ENCODE measurements at places on chromosomes 13 and 19.

- no peak for DNase-seq
Measured at GRCh38 chr13:83881140-83881684, 1.1 kb downstream of the SLITRK1 start.

- no peak for DNase-seq
Measured at GRCh38 chr13:95447814-95448213, 104.7 kb upstream of the CLDN10 start.

- DNase-seq: no peak
Measured at GRCh38 chr13:101925731-101926130, 473.3 kb downstream of the ITGBL1 start.

DNA sequence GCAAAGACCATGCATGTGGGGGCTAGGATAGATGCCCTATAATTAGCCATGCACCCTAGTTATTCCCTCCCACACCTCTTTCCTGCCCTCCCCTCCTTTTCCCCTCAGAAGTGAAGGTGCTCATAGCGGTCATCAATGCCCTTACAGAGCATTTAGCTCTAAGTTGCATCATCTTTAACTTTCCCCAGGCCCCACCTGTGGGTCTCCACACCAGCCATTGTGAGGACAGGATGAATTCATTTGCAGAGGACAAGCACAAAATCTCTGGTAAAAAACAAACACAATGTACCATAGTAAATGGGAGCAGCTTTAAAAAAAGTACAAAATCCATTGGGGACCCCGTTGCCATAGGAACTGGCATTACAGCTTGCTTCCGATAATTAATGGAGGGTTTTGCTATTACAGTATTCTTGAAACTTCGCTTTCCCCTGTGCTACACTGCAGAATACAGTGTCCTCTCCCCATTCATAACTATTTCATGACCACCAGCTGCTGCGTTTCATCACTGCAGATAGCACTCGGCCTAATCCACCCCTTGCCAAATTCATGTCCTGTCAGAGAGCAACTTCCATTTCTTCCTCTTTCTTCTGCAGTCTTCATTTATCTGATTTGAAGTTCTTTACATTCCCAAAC, 110.5 kb downstream of the ZDHHC20 start:
- no peak for DNase-seq

DNA sequence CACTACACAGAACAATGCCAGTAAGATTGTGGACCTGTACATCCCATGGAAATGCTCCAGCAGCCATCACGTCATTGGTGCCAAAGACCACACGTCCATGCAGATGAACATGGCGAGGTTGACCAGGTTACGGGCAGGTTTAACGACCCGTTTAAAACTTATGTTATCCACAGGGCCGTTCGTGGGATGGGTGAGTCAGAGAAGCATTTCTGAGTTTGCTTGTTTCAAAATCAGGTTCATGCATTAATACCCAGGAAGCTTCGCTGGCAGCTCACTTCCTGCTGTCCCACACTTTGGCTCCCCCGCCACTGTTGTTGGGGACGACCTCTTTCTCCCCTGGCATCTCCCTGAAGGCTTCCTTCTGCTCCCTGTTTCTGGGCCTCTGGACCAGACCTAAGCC, 194.1 kb downstream of the USP12 start:
- DNase-seq: no peak

DNA sequence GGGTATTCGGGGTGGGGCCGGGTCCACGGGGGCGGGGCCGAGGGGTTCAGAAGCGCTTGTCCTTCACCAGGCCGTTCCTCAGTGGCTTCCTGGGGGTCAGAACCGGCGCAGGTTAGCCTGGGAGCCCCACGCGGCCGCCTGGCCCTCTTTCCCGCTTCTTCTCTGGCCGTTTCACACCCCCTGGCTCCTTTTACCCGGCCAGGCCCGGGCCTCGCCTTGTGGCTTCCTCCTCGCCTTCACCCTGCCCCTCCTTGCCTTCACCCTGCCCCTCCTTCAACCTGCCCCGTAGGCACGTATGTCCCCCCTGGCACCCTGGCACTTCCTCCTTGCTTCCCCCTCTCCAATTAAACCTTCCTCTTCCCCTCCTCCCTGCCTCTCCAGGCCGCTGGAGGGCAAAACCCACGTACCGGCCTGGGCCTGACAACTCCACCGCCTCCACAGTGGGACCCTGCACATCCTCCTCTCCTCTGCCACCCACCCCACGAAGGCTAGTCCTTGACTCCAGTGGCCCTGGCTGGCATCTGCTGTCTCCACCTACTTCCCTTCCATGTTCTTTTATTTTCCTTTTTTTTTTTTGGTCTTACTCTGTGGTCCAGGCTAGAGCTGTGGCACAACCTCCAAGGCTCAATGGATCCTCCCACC, 25.3 kb downstream of the CERS1 start:
- DNase-seq: no peak

Data from GM12891 (cell line).